Pancreas (tissue), 10 donors: ENCODE measurements at places on chromosomes 3 and 15.

GRCh38 chr3:8562081-8562595 lies 60.5 kb downstream of the LMCD1 start:
- DNase-seq = no peak

DNA sequence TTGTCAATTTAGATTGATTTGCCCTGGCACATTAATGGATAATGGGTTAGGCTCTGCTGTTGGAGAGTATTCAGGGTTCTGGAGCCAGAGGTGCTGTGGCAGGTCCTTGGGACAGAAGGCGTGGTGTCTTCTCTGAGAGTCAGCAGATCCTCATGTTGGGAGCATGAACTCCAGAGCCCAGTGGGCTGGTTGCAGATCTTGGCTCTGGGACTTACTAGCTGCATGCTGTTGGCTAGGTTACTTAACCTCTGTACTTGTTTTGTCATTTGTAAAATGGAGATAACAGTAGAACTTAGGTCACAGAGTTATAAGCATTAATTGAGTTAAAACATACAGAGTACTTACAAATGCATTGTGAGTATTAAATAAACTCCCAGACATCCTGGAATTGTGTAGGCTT lies 77.6 kb downstream of the CCK start:
- no peak for DNase-seq

GRCh38 chr3:15522016-15522415 lies 510 bp upstream of the COLQ start:
- DNase-seq = no peak

DNA sequence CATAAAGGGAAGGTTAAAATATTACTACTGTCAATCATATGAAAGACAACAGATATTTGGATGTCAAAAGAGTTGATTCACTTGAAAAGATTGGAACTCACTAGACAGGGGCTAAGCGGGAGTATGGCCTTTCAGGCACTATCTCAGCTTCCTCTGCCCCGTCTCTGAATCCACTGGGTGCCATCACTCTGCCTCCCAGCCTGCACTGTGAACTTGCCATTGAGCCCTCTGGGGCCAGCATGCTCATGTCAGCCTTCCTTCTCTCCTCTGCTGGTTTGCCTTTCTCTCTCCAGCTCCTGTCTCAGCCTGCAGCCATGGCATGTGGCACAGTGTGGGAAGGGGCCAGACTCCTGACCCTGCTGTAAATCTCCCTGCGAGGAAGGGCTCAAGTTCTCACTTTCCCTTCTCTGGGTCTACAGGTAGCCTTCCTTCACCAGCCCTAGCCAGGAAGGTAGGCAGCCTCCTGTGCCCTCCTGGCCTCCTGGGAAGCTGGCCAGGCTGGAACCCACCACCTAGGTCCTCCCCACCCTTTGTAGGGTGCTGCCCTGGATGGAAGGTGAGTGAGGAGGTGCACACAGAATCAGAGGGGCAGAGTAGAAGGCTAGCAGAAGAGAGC lies 54.0 kb upstream of the SLCO2A1 start:
- no peak for DNase-seq

GRCh38 chr15:58269455-58270414 lies 131.6 kb downstream of the AQP9 start:
- peak; percentile 53 for DNase-seq

GRCh38 chr15:78084449-78084750 lies 6.9 kb upstream of the TBC1D2B start:
- no peak for DNase-seq

DNA sequence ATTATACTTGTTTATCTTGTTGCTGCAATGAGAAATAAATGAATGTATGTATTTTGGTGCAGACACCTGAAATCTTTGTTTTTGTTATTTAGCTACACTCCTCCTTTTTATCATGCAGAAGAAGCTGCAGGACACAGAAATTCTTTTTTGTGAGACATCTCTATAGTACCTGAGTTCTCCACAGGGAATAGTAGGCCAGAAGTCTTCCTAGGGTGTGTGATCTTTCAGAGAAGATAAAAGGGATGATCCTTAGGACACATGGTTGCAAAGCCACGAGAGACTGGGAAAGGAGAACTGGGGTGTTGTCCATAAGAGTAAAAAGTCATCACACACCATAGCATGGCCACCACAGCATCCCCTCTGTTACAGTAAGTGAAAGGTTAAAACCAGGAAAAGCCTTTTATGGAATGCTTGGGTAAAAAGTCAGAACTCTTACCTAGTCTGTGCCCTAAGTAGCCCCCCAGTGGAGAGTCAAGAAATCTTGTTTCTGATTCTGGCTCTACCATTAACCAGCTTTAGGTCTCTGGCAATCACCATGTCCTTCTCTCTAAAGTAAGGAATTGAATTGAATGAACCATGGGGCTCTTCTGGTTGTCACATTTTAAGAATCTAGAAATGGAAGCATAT lies 31.9 kb upstream of the ADGRG7 start:
- no peak for DNase-seq

GRCh38 chr15:78422571-78423340 lies 15.3 kb upstream of the IREB2 start:
- DNase-seq = peak; percentile 73

GRCh38 chr3:71029770-71030169 lies 553.8 kb downstream of the FOXP1 start:
- DNase-seq = no peak

GRCh38 chr15:35545316-35545823 lies 595 bp downstream of the DPH6 start:
- peak; percentile 45 for DNase-seq

- no peak for DNase-seq
Observed at GRCh38 chr3:16928386-16929132, 43.8 kb downstream of the PLCL2 start.

DNA sequence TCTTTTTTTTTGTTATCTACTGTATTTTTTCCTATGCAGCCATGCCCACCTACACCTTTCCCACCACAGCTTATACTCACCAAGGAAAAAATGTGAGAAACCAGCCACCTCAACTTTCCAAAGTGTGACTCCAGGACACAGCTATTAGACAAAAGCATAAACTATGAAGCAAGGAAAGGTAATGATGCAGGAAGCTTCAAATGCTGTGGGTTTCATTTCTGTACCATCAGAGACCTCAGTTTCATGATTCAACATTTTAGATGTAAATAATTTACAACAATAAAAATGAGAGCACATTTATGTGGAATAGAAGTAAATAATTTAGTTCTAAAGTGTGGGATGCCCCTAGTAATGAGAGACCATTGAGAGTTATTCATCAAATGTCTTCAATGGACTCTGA lies 115.1 kb downstream of the CDIN1 start:
- no peak for DNase-seq

DNA sequence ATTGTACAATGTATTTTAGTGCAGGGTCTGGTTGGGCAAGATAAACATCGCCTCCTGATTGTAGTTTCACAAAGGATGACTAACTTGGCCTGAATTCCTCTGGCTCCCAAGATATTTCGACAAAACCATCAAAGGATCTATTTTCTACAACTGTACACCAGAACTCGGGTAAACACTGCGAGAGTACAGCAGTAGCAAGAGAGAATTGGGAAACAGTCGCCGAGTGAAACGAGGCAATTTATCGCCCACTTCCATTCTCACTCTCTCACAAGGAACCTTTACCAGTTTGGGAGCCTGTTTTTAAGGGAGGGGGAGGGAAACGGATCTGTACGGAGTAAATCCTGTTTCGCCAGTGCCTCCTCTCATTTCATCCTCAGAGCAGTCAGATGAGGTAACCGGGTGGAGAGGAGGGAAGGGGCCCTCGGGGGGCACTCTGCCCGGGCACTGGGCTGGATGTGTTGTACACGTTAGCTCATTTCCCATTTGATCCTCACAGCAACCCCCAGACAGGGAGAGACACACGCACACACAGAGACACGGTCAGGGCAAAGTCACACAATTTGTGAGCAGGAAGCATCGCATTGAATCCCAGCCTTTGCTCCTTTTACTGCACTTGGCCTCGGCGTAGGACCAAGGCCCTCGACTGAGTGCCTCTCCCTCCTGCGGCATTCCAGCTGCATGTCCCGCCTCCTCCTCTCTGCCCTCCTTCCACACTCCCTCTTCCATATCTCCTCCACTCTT lies 120.1 kb downstream of the LIPC start:
- DNase-seq = no peak

GRCh38 chr15:74041311-74041756 lies 41.0 kb downstream of the GOLGA6A start:
- DNase-seq = peak; percentile 35

DNA sequence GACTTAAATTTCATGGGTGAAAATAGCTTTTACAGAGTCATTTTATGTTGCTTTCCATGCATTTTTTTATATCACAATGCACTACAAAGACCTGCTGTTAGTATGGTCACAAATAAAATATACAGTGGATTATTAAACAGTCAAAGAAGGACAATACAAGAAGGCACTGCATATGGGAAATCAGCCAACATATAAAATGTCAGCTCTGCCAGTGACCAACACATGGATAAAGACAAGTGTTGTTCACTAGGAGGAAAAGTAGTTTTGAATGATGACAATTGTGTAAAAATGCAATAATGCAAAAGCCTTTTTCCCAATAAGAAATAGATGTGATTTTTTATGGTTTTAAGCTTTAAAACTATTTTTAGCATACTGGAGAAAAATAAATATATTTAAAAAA lies 425.3 kb upstream of the CBLB start:
- DNase-seq = no peak

DNA sequence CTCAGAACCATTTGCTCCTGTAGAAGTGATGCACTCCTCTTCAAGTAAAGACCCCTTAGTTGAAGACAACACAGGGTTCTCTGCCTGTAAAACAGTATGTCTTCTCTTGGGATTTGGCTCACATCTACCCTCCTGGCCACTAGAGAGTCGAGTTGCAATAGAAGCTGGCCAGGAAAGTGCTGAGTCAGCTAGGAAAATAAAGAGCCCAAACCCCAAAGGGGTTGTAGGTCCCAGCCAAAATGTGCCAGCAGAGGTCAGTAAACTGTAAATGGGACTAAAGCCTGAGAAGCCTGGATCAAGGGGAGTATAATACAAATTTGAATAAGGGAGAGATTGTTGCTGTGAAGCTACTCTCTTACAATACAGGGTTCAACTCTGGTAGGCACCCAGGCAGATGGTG lies 37.2 kb upstream of the THBS1 start:
- no peak for DNase-seq

DNA sequence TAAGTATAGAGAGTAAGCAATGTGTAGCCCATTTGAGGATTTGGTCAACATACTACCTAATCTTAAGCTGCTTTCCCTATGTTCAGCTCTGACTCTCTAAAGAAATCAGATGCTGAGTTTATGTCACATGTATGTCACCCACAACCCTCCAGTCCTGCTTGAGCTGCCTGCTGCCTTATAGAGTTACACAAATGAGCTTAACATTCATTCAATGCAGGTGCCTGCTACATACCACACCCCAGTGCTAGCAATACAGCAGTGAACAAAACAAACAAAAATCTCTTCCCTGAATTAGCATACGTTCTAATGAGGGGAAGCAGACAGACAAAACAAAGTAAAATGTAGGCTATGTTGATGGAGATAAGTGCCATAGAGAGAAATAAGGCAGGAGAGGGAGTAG lies 93.0 kb downstream of the HHLA2 start:
- no peak for DNase-seq

DNA sequence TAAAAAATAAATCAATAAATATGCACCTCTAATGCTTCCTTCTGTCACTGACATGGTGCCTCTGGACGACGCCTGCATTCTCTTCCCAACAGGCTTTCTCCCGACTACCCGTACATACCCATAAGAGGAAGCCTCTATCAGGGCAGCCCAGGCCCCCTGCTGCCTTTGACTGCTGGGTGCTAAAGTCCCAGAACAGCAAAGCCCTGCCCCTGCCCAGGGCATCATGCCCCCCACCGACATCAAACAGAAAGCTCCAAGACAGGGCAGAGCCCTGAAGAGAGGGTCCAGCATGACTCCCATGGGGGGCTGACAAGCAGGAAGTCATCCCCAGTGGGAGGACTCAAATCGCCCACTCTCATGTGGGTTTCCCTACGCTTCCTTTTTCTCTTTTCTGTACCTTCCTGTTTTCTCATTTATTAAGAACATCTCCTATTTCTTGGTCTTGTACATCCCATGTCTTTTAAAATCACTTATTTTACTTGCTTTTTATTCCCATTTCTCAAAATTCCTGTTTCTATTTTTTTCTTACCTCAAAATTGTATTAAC lies 23.4 kb downstream of the XPC start:
- DNase-seq = no peak

DNA sequence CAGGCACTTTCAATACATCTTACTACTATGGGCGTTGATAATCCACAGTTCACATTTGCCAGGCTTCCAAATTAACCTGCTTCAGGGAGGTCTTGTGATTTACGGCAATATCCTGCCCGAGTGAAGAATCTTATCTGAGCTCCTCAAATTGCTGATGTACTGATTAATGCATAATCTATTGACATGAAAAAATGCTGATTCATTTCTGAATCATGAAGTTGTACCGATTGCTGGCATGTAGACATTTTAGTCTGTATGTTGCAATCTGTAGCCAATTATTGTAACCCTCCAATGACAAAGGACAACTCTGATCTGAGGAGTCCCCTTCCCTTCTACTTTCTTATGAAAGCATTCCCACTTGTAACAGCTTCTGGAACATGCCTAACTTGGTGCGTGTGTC lies 97.2 kb downstream of the SEC22A start:
- DNase-seq = no peak

DNA sequence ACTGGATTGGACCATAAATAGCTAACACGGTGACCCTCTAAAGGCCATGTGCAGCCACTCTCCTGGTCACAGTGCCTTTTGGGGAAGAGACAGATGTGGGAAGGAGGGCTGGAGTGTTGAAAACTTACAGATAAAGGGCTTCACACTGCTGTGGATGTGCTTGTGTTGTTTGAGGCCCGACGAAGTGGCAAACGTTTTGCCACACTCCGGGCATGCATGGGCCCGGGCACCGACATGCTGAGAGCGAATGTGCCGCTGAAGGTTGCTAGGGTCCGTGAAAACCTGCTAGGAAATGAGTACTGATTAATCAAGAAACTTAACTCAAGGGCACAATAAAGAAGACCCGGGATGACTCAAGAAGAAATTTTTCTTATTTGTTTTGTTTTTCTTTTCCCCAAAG lies 542.6 kb downstream of the MECOM start:
- DNase-seq = no peak

- no peak for DNase-seq
Observed at GRCh38 chr3:172987273-172987672, 153.8 kb downstream of the SPATA16 start.

DNA sequence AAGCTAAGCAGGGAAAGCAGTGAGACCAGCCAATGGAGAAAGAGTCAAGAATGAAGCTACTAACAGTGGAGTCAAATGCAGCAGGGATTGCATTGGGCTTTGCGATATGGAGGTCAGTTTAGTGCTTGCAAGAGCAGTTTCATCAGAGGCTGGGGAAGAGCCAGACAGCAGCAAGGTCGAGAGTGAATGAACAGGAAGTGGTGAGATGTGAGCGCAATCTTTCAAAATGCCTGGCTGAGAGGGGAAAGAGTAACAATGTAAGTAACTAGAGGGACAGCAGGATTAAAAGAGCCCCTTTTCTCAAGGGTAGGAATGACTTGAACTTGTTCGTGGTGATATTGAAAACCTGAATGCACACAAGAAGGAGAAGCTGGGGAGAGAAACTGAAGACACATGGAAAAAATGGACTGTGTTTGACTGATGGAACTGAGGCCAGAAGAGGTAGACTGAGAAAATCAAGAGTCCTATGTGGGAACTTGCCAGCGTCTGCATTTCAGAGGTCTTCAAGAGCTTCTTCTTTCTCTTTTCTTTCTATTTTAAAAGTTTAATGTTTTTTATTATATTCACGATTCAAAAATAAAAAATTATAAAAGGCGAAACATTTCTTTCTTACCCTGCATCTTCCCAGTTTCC lies 30.6 kb upstream of the GPR160 start:
- no peak for DNase-seq
